Hypothalamus (tissue), 51 donors: ENCODE measurements at places on chromosomes 7 and 10.

GRCh38 chr7:98079891-98080648 lies 26.6 kb upstream of the LMTK2 start:
- no peak for DNase-seq

GRCh38 chr10:80154978-80155695 lies 22.6 kb downstream of the PLAC9 start:
- no peak for DNase-seq

DNA sequence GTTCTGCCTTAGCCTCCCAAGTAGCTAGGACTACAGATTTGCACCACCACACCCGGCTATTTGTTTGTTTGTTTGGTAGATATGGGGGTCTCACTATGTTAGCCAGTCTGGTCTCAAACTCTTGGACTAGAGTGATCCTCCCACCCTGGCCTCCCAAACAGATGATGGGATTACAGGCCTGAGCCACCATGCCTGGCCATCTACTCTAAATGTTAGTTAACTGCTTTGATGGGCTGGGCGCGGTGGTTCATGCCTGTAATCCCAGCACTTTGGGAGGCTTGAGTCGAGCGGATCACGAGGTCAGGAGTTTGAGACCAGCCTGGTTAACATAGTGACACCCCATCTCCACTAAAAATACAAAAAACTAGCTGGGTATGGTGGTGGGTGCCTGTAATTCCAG lies 74.8 kb downstream of the SEPTIN14 start:
- DNase-seq: no peak

DNA sequence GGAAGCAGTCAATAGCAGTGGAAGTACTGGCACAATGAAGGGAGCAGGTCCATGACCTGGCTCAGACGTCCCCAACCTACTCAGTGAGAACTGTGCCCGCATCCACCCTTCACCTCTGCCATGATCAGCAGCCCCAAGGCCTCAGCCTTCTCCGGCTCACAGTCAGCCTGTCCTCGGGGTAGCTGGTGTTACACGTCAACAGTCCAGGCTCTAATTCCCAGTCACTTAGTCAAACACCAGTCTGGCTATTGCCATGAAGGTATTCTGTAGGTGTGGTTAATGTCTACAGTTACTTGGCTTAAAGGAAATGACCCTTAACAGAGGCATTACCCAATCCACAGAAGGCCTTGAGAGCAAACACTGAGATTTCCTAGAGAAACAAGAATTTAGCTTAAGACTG lies 49.1 kb downstream of the GRB10 start:
- DNase-seq: no peak

- no peak for DNase-seq
Observed at GRCh38 chr7:30722187-30722586, 29.7 kb upstream of the INMT start.

GRCh38 chr10:84258034-84258695 lies 13.3 kb downstream of the RGR start:
- DNase-seq: no peak

DNA sequence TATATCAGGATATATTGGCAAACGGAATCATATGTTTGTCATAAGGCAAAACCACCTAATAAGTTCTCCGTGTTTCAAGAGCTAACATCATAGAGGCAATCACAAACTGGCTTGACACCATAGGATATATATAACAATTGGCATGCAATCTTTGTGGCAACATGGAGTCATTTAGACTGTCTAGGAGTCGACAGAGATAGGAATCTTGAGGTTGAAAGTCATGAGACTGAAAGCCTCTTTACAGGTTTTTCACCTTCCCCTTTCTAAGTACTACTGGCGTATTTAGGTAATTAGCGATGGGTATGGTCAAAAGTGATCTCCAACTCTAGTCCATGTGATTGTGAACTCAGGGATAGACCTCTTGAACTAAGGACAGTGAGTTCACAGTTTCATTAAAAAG lies 63.7 kb downstream of the THSD7A start:
- DNase-seq: no peak

DNA sequence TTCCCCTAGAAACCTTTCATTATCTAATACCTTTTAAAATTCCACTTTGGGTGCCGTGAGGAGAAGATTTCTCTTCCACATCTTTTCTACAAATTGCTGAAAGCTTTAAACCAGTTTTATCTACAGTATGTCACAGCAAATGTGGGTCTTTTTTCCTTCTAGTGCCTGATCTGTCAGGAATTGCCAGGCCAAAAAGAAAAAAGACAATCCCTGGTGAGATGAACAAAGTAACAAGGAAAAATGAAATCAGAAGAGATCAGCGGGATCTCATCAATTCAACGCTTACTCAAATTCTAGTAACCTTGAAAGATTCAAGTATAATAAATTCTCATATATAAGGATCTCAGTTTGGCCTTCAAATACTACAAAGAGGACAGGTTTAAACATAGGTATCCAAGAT lies 449.5 kb downstream of the CALN1 start:
- no peak for DNase-seq

DNA sequence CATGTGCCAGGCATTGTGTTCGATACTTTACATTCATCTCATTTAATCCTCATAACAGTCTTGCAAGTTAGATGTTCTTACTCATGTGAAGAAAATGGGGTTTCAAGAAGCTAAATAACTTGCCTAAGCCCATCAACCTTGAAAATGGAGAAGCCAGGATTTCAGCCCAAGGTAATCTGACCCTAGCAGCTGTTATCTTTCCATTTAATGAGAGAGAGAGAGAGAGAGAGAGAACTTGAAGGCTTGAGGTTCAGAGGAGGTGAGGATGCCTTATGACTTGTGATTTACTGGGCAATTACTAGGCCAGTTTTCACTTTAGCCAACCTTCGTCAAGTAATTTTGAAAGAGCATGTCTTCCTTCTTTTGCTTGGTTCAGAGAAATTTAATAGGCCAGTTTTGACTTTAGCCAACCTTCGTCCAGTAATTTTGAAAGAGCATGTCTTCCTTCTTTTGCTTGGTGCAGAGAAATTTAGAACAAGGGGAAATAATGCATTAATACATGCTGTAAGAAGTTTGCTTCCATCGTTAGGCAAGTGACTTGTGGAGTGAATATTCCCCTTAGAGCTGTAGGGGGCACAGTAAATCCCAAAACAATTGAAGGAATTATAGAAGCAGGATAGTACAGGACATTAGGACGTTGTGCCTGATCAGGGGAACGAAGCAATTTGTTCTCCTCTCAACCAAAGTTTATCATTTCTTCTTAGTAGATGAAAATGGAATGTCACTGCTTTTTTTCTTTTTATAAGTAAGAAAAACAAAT lies 143.0 kb upstream of the BMPER start:
- no peak for DNase-seq

GRCh38 chr10:81953420-81953819 lies 78.4 kb downstream of the NRG3 start:
- no peak for DNase-seq

DNA sequence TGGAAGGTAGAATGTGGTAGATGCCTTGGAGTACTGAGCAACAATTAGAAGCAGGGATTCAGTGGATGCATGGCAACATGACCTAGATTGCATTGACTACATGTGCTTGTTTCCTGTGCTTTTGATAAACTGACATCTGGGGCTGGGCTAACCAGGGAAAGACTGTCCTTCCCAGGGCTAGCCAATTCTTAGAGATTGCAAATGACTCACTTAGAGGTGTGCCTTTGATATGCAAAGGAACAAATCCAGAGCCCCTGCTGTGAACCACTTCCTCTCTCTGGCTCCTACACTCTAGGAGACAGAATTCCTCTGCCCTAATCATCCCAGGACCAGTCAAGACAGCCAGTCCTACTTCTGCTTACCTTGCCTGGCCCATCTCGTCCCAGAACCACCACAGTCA lies 651.5 kb downstream of the LRMDA start:
- DNase-seq: no peak

DNA sequence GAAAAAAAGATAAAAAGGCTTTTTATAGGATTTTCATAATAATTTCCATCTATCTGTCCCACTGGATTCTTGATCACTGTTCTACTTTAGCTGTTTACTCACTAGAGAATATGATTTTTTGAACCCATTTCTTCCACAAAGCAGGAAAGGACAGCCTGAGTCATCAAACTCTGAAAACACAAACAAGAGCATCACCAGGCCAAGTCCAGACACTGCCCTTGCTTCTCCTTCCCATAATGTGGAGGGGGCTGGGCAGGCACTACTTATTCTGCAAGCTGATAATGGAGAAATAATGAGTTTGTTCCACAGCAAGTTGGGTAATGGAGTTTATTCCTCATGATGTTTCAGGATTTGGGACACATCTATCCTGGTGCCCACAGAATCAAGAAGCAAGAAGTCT lies 13.0 kb upstream of the KCNIP2 start:
- DNase-seq: no peak

GRCh38 chr7:7129381-7129780 lies 53.0 kb upstream of the C1GALT1 start:
- DNase-seq: no peak

DNA sequence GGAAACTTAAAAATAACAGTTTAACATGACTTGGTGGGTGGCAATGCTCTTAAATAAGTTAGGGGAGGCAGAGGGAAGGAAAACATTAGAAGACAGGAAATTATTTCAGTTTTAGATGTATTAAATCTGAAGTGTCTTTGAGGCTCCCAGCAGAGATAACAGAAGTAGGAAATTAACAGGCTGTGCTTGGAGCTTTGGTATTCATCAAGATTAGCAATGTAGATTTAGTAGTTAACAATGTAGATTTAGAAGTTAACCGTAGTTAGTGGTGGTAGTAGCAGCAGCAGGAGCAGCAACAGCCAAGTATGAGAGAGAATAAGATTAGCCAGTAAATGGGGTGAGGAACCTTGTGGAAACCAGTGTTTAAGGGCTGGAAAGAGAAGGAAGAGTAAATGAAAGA lies 48.7 kb upstream of the UBN2 start:
- no peak for DNase-seq
